Dorsolateral prefrontal cortex (tissue), 122 donors: ENCODE measurements at places on chromosomes 11 and 22. TPM values are rescaled to one million over a fixed set of nuclear protein-coding genes. Genes with fewer than 3 reads are reported as not detected.

Gene LINC01488
- not detected for total RNA-seq

DNA sequence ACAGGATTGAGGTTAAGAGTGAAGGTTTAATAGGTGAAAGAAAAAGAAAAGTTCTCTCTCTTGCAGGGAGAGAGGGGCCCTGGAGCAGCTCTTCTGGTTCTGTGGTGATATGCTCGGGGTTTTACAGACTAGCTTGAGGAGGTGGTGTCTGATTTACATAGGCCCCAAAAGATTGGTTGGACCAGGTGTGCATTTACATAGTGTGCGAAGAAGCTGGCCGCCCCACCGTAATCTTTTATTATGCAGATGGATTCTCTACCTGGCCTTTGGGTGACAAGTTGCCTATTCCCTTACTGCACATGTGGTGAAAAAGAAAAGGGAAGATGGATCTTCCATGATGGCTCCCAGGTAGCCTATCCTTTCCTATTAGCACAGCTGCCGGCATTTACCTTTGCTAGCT is 219.9 kb upstream of the GRIA4 start:
- no peak for DNase-seq

- no peak for DNase-seq
These were observed 64.2 kb downstream of the MICAL2 start for GRCh38 chr11:12174477-12175143.

DNA sequence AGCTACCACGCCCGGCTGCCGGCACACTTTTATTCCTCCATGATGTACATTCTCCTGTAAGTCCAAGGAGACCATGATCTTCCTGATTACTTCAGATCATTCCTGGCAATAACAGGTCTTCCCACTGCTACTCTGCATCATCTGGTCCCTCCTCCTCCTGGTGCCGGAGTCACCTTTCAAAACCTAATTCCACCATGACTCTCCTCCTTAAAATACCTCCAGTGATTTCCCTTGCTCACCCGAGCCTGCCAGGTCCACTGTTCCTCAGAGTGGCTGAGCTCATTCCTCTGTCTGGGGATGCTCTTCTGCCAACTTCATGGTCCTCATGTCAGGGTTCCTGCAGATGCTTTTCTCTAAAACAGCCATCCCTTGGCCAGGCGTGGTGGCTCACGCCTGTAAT is 3.9 kb upstream of the LTBP3 start:
- no peak for DNase-seq

DNA sequence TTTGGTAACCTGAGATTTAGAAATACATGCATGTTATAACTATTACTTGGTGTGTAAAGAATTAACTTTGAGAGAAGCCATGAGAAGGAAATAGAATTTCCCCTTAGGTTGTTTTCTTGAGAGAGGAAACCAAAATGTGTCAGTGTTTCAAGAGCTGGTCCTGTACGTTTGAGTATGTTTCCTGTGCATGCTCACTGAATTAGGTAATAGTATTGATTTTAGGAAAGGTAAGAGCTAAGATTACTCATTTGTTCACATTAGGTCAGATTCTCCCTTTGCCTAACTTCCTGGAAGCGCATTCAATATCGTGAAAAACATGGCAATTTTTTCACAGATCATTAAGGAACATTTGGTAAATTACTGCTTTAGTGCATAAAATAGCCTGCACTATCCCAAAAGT is 49.3 kb upstream of the RDX start:
- DNase-seq, result no peak

- peak; percentile 17 for DNase-seq
These were observed 30.7 kb downstream of the LINC01488 start for GRCh38 chr11:69512136-69512535.

- no peak for DNase-seq
These were observed 437 bp downstream of the KIAA0930 start for GRCh38 chr22:45240104-45240809.
